ENCODE measurements at places on chromosomes 6 and 20. TPM values are rescaled to one million over a fixed set of nuclear protein-coding genes. Genes with fewer than 3 reads are reported as not detected.
A peak's percentile ranks its signal among the peaks of the same experiment; 100 is the strongest.

The FUT9 gene
- not detected for total RNA-seq

The CDK19 gene
- 14.3 TPM for total RNA-seq

DNA sequence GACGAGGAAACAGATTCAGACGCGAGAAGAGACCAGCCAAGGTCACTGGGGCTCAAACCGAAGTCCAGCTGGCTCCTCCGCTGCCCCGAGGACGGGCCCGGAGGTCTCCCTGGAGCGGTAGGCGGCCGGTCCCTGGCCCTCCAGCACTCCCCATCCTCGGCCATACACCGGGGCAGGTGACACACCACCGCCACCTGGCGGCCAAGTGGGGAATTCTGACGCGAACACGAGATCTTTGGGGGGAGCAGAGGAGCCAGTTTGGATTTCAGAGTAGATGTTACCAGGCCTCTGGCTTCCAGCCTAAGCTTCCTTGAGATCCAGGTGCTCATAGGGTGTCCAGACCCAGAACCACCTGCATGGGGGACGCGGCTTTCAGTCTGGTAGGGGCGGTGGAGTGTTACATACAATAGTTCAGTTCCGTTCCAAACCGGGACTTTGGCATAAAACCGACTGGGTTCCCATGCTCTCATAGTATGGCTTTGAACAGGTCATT is 16.1 kb downstream of the BPIFB1 start:
- peak; percentile 74 for DNase-seq

GRCh38 chr6:69069881-69070280 is 434.8 kb downstream of the ADGRB3 start:
- DNase-seq, result no peak

DNA sequence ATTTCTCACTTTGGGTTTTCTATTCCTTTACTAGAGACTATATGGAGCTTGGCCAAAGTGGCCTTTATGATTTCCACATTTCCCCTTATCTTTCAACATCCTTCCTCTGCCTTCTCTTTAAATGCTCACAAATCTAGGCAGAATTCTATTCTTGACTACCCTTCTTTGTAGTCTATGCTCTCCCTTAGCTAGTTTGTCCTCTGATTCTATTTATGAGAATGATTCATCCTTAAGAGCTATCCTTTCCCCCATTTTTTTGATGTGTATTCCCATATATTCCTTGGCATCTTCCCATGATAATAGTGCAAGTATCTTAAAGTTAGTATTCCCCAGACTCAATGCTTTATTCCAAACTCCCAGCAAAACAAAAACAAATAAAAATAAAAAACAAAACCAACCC is 53.1 kb downstream of the IL20RA start:
- no peak for DNase-seq

GRCh38 chr6:24660105-24660504 is 6.6 kb downstream of the TDP2 start:
- no peak for DNase-seq

All from T-cell (primary cell).